ENCODE measurements at places on chromosomes 6 and 20. TPM values are rescaled to one million over a fixed set of nuclear protein-coding genes. Genes with fewer than 3 reads are reported as not detected.

- no peaks in the 10 kb centered on the region for H3K27me3 ChIP-seq
- no peak overlapping the region for H3K4me3 ChIP-seq
- H3K36me3 ChIP-seq = peaks cover 2% of the 10 kb centered on the region
- DNase-seq = no peak
- peaks cover 6% of the 10 kb centered on the region for H3K4me1 ChIP-seq
Measured at GRCh38 chr6:95518630-95519227, 58.6 kb upstream of the MANEA start.

DNA sequence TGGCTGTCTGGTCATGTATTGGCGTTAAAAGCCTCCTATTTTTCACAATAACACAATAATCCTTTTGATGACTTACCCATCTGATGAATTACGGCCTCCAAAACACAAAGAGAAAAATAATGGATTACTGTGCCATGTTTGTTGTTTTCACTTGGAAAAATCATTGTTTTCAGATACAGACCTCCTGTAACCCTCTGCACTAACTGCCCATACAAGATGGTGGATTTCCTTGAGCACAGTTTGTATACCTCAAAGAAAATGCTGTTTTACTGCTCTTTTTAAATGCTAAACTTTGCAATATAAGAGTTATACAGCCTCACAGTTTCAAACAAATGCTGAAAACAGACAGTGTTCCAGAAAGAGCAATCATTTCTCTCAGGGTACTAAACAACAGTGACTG, 61.0 kb downstream of the SMLR1 start:
- H3K27ac ChIP-seq = no peak overlapping the region
- peaks cover 42% of the 10 kb centered on the region for H3K36me3 ChIP-seq
- H3K27me3 ChIP-seq = no peaks in the 10 kb centered on the region
- H3K4me1 ChIP-seq = no peaks in the 10 kb centered on the region
- no peak for DNase-seq

Gene MYL9
- total RNA-seq = 287 TPM

DNA sequence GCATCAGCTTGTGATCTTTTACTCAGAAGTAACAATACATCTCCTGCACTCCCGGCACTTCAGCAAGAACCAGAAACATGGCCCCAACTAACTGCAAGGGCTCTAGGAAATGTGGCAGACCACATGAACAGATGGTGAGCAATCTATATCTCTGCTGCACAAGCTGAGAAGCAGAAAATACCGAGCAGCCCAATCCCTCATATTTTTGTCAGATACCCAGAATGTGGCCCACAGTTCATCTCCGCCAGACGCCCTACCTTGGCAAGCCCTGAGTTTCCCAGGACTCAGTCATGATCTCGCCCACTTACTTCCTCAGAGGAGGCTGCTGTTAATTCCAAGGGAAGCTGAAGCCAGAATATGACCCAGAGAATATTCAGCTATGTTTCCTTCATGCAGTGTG, 63.1 kb upstream of the PHACTR1 start:
- no peak overlapping the region for H3K27ac ChIP-seq
- DNase-seq = no peak
- H3K4me1 ChIP-seq = no peaks in the 10 kb centered on the region
- no peak overlapping the region for H3K4me3 ChIP-seq
- no peaks in the 10 kb centered on the region for H3K36me3 ChIP-seq
- no peaks in the 10 kb centered on the region for H3K27me3 ChIP-seq

Gene MYB
- total RNA-seq = 1.5 TPM

Data from endodermal cell (in vitro differentiated cells).